ENCODE measurements at places on chromosomes 7 and 10.

DNA sequence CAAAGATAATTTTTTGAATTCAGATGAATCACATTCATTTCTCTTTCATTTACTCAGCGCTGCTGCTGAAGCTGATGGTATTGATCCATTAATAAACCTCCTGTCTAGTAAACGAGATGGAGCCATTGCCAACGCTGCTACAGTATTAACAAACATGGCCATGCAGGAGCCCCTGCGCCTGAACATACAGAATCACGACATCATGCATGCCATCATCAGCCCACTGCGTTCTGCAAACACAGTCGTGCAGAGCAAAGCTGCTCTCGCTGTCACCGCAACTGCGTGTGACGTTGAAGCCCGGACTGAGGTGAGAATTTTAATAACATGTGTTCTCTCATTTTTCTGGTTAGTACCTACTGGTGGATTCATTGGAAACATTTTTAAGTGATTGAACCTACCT, 70.2 kb downstream of the ARMC3 start:
- no peak for DNase-seq

- DNase-seq = peak; percentile 64
These were observed 41.1 kb downstream of the PPP1R3C start for GRCh38 chr10:91591797-91592174.

DNA sequence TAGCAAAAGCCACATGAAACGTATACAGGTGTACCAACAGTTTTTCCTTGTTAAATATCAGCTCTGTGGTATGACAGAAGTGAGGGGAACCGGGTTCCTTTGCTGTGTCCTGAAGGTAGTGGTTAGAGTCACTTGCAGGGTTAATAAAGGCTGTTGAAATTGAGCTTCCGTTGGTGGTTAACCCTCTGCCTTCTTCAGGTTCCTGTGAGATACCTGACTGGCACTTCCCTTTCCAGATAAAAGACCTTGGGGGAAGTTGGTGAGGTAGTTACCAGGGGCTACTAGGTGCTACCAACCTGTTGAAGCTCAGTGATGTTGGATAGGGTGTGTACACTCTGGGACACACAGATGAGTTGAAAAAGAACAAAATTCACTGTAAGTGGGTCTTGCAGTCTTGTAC, 384.1 kb downstream of the GATA3 start:
- DNase-seq = no peak

DNA sequence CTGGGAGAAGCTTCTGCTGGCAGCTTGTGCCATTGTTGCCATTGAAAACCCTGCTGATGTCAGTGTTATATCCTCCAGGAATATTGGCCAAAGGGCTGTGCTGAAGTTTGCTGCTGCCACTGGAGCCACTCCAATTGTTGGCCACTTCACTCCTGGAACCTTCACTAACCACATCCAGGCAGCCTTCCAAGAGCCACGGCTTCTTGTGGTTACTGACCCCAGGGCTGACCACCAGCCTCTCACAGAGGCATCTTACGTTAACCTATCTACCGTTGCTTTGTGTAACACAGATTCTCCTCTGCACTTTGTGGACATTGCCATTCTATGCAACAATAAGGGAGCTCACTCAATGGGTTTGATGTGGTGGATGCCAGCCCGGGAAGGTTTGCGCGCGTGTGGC, 220.7 kb downstream of the ADK start:
- DNase-seq = no peak

DNA sequence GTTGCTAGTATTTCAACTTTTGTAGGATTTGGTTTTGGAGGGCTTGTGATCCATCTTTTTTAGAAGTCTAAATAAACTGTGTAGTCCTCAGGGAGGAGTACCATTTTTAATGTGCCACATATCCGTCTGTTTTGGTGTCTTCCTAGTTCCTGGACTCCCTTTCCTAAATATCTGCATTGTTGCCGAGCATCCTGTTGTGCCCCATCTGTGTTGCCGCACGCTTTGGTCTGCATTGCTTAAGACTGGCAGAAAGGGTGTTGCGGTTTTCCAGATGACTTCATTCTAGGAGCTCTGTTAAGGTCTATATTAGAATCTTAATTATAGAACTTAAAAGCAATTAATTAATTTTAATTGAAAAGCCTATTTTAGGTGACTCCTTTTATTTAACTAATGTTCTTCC, 49.4 kb downstream of the RBM33 start:
- no peak for DNase-seq

DNA sequence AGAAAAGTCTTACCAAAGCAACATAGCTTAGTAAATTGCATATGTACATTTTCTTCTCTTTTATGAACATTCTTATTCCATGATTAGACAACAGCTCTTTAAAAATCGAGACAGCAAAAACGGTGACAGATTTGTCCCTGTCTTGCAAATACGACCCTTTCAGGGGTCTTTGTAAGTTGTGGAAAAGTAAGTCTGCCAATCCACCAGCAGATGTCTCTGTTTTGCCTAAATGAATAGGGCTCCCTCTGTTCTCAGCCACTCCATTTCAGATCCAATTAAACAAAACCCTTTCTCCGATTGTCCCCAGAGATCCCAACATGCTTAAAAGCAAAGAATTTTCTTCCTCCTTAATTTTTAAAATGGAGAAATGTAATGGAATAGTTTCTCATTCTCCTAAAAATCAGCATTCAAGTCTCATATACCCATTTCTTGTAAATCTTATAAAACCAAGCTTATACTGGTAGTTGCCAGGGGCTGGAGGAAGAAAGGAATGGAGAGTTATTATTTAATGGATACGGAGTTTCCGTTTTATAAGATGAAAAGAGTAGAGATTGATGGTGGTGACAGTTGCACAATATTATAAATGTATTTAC, 61.0 kb upstream of the NFE2L3 start:
- no peak for DNase-seq
